Cortex of kidney (tissue), 1 donor: ENCODE measurements at places on chromosomes 13 and 19.

DNA sequence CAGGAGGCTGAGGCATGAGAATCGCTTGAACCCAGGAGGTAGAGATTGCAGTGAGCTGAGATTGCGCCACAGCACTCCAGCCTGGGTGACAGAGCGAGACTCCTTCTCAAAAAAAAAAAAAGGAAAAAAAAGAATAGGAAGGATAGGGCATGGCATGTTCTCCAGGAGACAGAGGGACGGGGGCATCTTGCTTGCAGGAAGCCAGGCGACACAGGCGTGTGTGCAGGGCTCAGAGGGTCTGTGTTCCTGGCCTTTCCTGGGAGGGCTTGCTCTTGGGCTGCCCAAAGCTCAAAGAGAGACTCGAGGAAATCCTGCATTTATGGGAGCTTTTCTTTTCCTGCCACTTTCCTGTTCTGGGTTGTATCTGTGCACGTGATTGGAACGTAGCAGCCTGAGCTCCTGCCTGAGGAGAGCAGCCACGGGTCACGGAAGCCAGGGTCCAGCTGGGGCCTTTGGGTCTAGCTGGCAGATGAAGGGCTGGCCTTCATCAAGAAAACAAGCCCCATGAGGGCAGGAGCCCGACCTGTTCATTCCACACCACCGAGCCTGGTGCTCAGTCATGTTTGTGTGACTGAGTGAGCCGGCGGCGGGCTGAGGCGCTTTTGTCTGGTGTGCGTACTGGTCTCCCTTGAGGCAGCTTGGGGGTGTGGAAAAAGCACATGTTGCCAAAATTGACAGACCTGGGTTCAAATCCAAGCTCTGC, 44.5 kb downstream of the CAPN12 start:
- no peak for DNase-seq

GRCh38 chr13:29081036-29081435, 260.9 kb downstream of the MTUS2 start:
- no peak for DNase-seq

DNA sequence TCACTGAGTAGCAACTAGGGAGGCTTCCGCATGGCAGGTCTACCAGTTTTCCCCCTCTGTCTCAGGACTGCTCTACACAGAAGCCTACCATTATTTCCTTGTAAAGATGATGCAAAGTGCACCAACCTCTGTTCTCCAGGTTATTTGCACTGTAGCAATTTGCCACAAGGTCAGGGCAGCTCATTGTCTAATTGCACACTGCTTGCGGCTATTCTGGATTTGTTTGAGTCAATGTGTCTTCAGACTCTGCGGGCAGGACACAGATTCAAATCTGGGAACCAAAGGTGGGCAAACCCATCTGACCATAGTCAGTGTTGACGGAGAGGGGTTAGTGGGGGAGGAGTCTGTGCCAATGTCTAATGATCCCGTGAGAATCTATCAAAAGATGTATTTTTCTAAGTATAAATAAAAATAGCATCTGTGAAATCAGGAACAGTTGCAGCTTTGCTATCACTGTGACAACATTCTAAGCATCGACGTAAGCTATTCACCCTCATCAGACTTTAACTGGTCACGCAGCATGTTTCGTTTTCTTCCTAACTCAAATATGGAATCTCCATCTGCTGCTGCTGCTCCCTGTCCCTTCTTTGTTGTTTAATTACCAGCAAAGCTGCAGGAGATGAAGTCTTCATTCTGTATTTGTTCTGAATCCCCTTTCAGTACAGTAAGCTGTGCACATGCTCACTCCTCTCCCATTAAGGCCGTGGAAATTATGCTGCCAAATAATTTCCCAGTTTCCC, 26.4 kb downstream of the CYSLTR2 start:
- no peak for DNase-seq

DNA sequence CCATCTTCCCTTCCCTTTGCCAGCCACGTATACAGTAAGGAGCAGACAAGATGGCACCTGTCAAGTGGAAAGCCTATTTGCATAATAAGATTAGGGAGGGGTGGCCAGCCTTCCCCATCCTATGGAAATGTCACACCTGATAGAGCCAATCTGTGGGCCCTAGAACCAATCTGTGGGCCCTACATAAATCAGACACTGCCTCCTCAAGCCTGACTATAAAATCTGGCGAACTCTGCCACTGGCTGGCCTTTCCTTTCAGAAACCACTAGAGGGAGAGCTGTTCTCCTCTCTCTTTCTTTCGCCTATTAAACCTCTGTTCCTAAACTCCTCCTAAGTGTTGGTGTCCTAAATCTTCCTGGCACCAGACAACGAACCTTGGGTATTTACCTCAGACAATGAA, 231.5 kb upstream of the KLHL1 start:
- DNase-seq, result no peak

GRCh38 chr19:14138576-14139265, 2.3 kb upstream of the ASF1B start:
- DNase-seq, result no peak

DNA sequence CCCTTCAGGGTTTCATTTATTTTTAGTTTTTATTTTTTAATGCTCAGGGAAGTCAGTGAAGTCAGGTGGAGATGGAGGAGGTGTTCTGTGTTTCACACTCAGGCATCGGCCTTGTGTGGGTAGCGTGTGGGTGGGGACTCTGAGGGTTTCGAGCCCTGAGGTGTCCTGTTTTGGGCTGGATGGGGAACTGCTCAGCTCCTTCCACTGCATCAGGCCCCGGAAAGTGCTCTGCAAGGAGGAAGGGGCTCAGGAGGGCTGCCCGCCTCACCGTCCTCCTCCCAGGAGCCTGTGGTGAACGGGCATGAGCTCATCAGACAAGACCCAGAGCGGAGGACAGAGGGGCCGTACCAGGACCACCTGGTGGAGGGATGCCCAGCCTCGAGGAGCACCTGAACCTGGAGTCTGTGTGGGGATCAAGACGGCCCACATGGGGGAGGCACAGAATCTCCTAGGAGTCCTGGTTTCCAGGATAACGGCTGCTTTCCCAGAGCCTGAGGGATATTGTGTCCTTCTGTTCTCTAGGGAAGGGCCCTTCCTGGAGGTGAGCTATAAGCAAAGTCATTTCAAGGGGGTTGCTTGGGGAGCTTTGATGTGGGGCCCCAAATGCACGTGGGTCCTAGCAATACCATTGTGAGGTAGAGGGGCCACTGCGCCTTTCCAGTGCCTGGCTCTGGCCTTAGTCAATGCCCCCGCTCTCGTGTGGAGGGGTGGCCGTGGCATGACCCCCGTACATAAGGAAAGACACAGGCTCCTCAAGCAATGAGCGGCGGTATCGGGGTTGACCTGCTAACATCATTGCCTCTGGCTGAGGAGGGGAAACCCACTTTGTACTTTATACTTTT, 13.5 kb upstream of the GAS6 start:
- DNase-seq, result no peak

DNA sequence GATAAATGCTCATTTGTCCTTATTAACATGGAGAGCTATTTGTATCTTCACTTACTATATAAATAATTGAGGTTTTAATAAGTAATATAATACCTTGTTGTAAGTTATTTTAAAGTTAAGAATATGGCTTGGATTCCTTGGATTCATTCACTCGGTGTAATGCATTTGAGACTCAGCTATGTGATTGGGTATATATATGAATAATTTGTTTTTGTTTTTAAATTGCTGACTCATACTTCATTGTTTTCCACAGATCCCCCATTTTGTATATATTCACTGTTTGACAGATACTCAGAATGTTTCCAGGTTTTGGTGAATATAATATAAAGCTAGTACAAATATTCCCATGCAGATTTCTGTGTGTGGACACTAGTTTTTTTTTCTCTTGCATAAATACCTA, 6.8 kb upstream of the CEACAM18 start:
- DNase-seq, result no peak

- no peak for DNase-seq
These were observed 431.9 kb downstream of the COG6 start for GRCh38 chr13:40087091-40088002.

DNA sequence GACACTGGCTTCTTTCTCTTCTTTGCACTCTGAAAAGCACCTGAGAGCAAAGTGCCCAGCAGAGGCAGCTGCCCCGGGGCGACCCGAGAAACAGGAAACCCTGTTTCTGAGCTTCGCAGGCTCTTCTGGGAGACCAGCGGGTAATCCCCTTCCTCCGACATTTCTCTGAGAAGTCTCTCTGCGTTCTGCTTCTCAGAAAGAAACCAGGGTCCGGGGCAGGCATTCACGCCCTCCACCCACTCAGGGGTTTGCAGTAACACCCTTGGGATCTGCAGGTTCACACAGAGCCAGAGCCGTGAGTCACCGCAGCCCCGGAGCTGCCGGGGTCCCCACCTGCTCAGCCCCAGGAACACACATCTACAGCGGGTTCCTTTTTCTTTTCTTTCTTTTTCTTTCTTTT, 86.0 kb downstream of the GADD45B start:
- no peak for DNase-seq

GRCh38 chr13:75518439-75519088, 19.1 kb downstream of the COMMD6 start:
- no peak for DNase-seq

DNA sequence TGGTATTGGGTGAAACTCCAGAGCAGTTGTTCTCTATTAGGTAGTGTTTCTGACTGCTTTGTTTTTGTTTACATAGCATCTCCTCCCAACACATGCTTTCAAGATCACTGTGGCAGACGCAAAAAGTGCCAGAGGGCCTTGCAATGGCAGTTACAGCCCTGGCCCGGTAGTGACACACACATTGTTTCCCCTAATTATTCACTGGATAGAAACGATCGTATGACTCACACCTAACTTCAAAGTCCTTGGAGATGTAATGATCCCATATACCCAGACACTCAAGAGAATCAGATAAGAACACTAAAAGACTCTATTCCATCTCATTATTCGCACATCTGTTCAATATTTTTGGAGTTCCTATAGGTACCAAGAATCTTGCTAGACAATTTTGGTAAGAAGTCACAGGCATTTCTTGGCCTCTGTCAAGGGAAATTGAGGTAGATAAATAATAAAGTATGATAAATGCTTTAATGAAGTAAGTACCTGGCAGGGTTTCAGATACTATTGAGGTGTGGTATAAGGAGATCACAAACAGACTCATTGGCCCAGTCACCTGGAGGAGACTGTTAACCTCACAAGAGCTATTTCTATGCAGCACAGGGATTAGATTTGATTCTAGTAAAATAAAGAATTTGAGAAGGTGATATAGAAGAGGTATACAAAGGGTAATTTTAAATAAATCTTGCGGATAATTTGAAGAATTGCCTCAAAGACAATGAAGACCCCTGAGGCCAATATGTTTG, 485.3 kb downstream of the SLITRK6 start:
- DNase-seq, result no peak

DNA sequence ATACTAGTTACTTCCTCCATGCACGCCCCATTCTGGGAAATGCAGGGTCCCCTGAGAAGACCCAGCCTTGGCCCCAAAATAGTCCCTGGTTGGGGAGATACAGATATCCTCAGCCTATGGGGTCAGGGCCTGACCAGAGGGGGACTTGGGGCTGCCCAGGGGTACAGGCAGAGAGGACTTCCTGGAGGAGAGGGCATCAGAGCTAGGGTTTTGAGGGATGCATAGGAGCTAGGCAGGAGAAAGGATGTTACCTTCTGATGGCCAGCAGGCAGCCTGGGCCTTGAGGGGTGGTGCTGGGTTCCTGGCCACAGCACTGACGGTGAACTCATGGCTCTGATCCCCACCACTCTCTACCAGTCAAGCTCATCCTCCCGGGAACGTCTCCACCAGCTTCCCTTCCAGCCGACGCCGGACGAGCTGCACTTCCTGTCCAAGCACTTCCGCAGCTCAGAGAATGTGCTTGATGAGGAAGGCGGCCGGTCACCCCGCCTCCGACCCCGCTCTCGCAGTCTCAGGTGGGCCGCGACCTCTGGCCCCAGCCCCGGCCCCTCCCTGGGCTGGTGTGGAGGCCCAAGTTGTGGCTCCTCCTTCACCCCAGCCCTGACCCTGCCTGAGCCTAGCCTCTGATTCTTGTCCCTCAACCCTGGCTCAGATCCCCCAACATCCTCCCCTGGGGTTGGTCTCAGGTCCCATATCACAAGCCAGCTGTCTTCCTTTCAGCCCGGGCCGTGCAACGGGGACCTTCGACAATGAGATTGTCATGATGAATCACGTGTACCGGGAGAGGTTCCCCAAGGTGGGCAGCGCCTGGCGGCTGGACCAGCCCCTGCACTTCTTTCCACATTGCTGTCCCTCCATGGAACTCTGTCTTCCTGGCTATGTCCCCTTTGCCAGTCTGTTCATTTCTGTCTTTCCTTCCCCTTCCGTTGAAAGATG, 25.6 kb downstream of the MAST3 start:
- DNase-seq, result no peak

- DNase-seq, result no peak
These were observed 65.3 kb downstream of the ABCC4 start for GRCh38 chr13:95235974-95236373.

DNA sequence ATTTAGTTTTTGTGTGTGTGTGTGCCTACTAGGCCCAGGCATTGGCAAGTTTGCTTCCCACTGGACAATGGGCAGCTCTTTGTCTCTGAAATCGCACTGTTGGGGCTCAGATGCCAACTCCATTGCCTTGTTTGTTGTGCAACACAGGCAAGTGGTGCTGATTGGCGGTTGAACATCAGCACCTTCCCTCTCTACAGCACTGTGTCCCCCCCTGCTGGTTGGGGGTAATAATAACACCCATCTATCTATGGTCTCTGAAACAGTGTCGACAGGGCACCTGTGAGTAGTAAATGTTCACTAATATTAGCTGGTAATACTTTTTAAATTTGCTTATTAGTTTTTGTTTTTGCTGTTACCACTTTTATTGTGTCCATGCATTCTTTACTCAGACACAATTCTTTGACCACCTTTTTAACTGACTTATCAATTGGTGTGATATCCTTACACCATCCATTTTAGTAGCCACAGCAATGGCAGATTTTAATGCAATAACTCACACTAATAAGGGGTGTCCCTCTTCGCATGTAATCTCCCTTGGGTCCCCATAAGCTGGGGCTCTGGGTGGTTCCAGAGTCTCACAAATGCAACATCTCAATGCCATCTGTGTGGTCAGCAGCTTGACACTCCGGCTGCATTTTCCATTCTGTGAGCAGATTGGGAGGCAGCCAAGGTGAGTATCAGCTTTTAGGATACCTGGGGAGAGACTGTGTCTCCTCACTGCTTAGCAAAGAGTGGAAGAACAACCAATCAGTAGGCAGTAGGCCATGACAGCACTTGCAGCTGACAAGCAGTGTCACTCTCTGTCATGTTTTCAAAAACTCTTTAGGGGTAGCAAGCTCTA, 47.7 kb upstream of the UQCRFS1 start:
- no peak for DNase-seq

DNA sequence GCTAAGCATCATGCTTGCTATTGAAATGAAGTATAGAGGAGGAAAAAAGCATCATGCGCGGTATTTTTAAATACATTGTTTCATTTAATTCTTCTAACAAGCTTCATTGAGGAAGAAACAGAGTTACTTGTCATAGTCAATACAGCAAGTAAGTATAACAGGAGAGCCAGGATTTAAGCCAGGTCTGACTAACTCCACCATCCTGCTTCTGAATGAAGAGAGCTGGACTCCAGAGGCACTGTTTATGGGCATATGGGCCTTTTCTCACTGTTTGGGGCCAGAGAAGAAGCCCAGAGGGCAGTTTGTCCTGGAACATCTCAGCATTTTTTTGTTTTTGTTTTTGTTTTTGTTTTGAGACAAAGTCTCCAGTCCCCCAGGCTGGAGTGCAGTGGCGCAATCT, 7.9 kb downstream of the SAMD4B start:
- DNase-seq, result no peak

GRCh38 chr13:20360835-20361412, 128.8 kb upstream of the GJB6 start:
- DNase-seq, result no peak
